ENCODE measurements at places on chromosomes 7 and 10.

- no peak for DNase-seq
Observed at GRCh38 chr7:28269700-28270361, 89.2 kb upstream of the JAZF1 start.

DNA sequence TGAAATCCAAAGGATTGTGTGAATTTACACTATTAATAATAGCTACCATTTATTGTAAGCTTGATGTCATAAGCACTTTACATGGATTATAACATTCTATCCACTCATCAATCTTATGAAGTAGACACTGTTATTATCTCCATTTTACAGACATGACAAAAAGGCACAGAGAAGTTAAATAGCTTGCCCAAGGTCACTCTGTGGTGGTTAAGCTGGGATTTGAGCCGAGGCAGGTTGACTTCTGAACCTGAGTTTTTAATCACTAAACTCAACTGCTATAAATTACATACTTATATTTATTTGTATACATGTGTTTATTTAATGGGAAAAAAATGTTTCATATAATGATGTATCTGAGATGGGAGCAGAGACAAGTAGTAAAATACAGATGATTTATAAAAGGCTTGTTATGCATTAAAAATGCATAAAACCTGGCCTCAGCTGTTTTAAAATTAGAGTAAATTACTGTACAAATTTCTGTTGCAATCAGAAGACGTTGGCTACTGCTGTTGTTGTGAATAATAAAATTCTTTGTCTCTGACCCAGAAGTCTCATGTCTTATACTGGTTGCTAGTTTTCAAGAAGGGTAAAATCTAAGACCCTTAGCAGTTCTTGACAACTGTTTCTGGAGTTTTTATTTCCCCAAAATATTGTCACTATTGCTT, 61.1 kb upstream of the CALD1 start:
- no peak for DNase-seq

DNA sequence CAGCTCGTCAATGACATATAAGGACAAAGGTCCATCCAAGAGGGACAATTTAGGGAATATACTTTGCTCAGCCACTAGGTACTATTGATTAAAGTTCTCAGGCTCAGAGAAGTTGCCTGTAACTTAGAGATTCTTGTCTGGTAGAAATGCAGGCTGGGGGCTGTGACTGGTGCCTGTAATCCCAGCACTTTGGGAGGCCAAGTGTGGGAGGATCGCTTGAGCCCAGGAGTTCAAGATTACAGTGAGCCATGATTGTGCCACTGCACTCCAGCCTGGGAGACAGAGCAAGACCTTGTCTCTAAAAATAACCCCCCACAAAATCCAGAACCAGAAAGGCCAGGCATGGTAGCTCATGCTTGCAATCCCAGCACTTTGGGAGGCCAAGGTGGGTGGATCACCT, 36.2 kb upstream of the ACTR3B start:
- DNase-seq, result no peak

DNA sequence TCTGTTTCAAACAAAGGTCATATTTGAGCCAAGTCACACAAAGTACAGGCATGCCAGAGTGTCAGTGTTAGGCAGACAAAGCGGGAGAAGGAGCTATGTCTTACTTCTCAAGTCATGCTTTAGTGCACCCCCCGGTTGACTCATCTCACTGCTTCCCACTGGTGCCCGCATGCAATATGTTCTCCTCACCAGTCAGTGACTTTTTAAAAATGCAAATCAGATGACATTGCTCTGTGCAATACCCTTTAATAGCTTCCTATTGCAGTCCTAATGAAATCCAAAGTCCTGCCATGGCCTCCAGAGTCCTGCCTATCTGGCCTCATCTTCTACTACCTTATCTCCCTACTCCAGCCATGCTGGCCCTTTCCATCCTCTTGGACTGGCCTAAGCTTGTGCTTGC, 429.1 kb downstream of the ACTR3B start:
- no peak for DNase-seq

GRCh38 chr7:29033584-29033983, 75.5 kb upstream of the TRIL start:
- DNase-seq, result no peak

- peak; percentile 20 for DNase-seq
Observed at GRCh38 chr7:8260871-8261694, 884 bp downstream of the ICA1 start.

GRCh38 chr10:32299354-32299980, 47.5 kb downstream of the EPC1 start:
- no peak for DNase-seq

GRCh38 chr7:17912050-17912449, 28.2 kb downstream of the SNX13 start:
- DNase-seq, result no peak

DNA sequence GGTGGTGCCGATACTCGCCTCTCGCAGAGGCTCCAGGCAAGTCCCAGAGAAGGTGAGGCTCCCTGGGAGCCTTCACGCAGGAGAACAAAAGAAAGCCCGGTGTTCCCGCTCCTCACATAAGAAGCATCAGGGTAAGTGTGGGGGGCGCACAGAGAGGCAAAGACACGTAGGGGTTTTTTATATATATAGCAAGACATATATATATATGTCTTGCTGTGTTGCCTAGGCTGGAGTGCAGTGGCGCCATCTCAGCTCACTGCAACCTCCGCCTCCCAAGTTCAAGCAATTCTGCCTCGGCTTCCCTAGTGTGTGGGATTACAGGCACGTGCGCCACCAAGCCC, 61.3 kb downstream of the PDIA4 start:
- DNase-seq, result no peak

DNA sequence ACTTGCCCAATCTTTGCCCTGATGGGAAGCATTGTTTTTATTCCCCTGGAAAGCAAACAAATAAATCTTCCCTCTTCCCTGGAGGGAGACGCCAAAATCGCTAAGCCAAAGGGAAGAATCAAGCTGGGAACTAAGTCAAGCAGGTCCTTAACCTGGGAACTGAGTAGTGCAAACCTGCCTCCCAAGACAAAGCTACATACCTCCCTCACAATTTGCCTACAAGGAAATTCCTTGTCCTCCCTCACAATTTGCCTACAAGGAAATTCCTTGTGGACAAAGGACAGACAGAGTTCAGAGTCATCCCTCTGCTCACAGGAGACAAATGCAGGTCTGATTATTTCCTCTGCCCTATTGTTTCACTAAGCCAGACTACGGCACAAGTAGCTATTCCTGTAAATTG, 50.5 kb downstream of the SPOCK2 start:
- DNase-seq, result no peak

- no peak for DNase-seq
Observed at GRCh38 chr10:35191523-35191922, 64.9 kb downstream of the CREM start.

DNA sequence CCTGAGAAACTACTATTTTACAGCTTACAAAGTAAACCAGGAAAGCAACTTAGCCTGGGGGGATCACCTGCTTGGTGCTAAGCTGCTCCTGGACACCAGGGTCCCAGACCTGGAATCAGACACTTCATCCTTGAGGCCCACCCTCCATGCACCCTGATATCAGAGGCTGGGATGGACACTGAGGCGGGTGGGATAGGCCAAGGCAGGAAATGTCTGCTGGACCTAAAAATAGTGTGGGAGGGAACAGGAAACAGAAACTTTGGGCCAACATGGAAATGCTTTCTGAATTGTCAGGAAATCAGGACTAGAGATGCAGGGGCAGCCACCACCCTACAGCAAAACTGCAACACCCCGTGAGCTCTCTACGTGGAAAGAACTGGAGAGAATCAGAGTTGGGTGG, 101.5 kb upstream of the PODXL start:
- no peak for DNase-seq

All from neural progenitor cell (in vitro differentiated cells).